ENCODE measurements at places on chromosomes 7 and 10.

GRCh38 chr10:16440396-16441133, 3.8 kb downstream of the PTER start:
- DNase-seq = no peak

- no peak for DNase-seq
Observed at GRCh38 chr10:117005026-117005526, at the start of gene SHTN1. Gene SHTN1, minus strand, starts transcription at chr10:117005187. Its CDS starts 108 bp downstream, at chr10:117005079.

- DNase-seq = no peak
Observed at GRCh38 chr7:43278088-43278644, 165.7 kb downstream of the HECW1 start.

GRCh38 chr10:44362866-44363711, 21.8 kb downstream of the CXCL12 start:
- no peak for DNase-seq

GRCh38 chr10:123266971-123267370, 112.8 kb downstream of the BUB3 start:
- no peak for DNase-seq

- DNase-seq = no peak
Observed at GRCh38 chr7:74599244-74599643, 58.3 kb upstream of the GTF2I start.

- no peak for DNase-seq
Observed at GRCh38 chr10:12055732-12056131, 13.0 kb upstream of the DHTKD1 start.

GRCh38 chr7:95608359-95609173, 12.2 kb upstream of the PDK4 start:
- no peak for DNase-seq

All from stimulated activated CD8-positive, alpha-beta memory T cell treated with anti-CD3 and anti-CD28 coated beads, Interleukin-7, amount 100 ng/mL, for 4 hours (primary cell).